HT1080 (cell line): ENCODE measurements at places on chromosomes 3 and 15. TPM values are rescaled to one million over a fixed set of nuclear protein-coding genes. Genes with fewer than 3 reads are reported as not detected.

- DNase-seq = no peak
Observed at GRCh38 chr3:64174328-64174727, 50.9 kb downstream of the PRICKLE2 start.

DNA sequence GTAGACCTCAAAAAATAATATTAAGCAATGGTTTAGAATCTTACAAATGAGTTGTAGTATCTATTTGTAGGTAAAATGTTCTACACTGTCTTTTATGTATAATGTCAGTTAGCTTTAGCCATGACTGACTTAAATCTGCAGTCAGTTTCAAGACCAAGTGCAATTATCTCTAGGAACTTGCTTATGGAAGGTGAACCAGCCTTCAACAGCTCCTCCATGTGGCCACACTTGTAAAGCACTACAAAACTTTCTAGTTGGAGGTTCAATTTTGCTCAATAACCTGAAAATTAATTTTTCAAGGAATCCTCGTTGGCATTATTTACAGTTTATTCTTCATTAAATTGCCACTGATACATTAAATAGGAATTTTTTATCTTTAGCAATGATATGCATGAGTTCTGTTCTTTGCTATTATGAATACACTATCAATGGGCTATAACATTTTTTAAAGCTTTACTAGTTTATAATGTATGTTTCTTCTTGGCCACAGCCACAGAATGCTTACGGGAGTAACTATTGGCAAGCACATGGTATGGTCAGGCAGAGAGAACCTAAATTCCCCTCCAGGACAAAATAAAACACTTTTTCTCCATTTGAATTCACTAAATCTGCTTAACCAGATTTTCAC, 315.3 kb upstream of the UBE2E2 start:
- no peak for DNase-seq

GRCh38 chr15:66703540-66703941, 1.5 kb downstream of the SMAD6 start:
- no peak for DNase-seq

- DNase-seq = peak; percentile 62
Observed at GRCh38 chr3:157531301-157531660, 28.1 kb upstream of the VEPH1 start.

The NPAP1 gene
- not detected in 2 replicates for total RNA-seq

GRCh38 chr15:63156086-63156710, 1.1 kb downstream of the RPS27L start:
- DNase-seq = peak; percentile 11

- DNase-seq = no peak
Observed at GRCh38 chr3:122353893-122354401, 28.9 kb downstream of the CSTA start.

- no peak for DNase-seq
Observed at GRCh38 chr3:66507423-66508260, 6.8 kb upstream of the LRIG1 start.

DNA sequence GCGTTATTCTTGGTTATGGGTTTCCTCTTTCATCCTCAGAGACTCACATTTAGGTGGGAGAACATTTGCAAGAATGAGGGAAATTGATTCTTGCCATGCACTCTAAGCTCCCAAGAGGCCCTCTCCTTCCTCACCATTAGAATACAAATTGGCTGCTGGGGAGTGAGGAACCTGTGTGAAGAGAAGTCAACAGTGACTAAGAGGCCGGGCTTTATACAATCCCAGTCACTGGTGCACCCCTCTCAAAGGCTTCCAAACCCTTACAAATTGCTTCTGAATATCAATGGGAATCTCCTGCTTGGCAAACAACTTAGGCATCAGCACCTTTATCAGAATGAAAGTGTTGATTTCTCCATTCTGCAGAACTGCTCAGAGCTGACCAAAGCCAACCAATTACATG, 16.5 kb upstream of the RGMA start:
- no peak for DNase-seq

GRCh38 chr3:37979541-37980461, 10.8 kb upstream of the VILL start:
- no peak for DNase-seq

DNA sequence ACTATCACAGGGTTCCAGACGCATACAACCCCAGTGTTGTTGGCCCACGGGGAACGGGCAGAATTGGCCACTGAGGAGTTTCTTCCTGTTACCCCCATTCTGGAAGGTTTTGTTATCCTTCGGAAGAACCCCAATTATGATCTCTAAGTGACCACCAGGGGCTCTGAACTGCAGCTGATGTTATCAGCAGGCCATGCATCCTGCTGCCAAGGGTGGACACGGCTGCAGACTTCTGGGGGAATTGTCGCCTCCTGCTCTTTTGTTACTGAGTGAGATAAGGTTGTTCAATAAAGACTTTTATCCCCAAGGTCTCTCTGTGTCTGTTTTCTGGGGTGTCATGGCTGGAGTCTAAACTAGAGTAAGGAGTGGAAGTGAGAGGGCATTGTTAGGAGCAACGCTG, 5.7 kb upstream of the EIF4G1 start:
- no peak for DNase-seq

DNA sequence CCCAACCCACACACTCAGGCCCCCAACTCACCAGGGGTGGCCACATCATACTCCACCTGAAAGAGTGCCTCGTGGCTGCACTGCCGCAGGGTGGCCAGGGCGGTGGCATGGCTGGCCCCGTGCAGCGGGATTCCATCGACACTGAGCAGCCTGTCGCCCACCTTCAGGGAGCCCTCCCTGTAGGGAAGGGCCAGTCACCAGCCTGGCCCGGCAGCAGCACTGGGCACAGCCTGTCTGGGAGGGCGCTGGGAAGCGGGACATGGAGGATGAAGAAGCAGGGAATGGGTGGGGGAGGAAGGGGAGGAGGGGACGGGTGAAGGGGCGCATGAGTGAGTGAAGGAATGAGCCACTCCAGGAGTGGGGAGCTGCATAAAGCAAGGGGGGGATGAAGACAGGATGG, 18.5 kb downstream of the GRIP2 start:
- DNase-seq = no peak

GRCh38 chr3:54262541-54262940, 140.2 kb downstream of the CACNA2D3 start:
- no peak for DNase-seq

DNA sequence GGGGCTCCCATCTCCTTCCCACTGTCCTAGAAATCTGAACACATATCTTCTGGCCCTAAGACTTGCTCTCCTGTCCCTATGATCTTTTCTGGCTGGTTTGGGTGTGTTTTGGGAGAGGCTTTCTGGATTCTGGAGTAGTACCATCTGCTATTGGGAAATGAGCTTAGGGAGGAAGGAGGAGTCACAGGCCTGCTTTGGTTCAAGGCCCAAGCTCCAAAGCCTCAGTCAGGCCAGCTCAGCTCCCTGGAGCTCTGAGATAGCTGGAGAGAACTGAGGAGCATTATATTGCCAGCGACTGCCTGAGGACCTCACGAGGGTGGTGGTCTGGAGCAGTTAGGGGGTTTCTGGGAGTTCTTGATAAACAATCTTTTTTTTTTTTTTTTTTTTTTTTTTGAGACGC, 18.7 kb downstream of the RASGRF1 start:
- no peak for DNase-seq

- DNase-seq = no peak
Observed at GRCh38 chr3:10725846-10726245, 90.2 kb upstream of the SLC6A11 start.

GRCh38 chr3:49500732-49501609, 30.9 kb downstream of the DAG1 start:
- DNase-seq = peak; percentile 96

- no peak for DNase-seq
Observed at GRCh38 chr3:42507252-42507651, 4.8 kb downstream of the VIPR1 start.

GRCh38 chr3:31265646-31266428, 266.9 kb upstream of the STT3B start:
- DNase-seq = no peak

- DNase-seq = no peak
Observed at GRCh38 chr3:104956620-104957345, 409.9 kb upstream of the ALCAM start.

DNA sequence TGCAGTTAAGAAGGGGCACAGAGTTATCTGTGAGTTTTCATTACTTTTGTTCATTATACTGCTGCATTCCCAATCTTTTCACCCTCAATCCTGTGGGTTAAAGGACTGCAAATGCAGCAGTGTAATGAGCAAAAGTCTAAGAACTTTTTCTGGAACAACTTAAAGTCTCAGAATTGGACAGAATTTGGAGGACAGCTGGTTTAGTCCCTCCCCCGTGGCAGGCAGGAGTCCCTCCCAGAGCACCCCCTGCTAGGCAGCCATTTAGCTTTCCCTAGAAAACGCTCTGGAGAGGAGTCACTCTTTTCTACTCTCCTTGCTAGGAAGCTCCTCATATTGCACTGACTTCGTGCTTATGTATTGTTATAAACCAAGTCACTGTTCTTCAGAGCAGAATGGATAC, 156.3 kb upstream of the UBE2E1 start:
- DNase-seq = no peak

DNA sequence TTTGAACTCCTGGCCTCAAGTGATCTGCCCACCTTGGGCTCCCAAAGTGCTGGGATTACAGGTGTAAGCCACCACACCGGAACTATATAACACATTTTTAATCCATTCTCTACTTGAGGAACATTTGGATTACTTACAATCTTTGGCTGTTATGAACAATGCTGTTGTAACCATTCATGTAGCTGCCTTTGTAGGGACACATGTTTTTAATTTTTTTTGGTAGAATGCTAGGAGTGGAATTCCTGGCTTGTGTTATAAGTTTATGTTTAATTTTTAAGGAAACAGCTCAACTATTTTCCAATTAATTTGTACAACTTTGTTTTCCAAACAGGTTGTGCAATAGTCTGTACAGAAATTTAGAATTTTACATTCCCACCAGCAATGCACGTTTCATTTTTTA, 51.7 kb downstream of the GPR149 start:
- DNase-seq = no peak

DNA sequence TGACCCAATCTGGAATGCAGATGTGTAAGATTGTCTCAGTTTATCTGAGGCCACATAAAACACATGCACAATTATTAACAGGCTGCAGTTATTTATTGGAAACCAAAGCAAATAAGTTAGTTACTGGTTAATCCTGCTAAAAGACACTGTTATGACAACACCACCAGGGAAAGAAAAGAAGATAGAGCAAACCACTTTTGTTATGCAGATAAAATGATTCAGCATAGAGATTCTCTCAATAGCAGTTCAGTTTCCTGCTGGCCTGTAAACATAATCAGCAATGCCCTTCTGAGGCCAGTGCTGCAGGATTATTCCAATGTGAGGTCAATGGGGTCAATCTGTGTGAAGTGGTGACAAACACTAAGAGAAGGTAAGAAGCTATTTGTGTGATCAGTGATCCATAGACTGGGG, 244.4 kb downstream of the ZBTB20 start:
- no peak for DNase-seq

The RFTN1 gene
- 38.4 and 43.8 TPM in 2 replicates for total RNA-seq

- DNase-seq = peak; percentile 96
Observed at GRCh38 chr3:194322678-194323211, 28.4 kb downstream of the CPN2 start.

- DNase-seq = no peak
Observed at GRCh38 chr3:175911937-175912336, 1052.8 kb downstream of the NAALADL2 start.

DNA sequence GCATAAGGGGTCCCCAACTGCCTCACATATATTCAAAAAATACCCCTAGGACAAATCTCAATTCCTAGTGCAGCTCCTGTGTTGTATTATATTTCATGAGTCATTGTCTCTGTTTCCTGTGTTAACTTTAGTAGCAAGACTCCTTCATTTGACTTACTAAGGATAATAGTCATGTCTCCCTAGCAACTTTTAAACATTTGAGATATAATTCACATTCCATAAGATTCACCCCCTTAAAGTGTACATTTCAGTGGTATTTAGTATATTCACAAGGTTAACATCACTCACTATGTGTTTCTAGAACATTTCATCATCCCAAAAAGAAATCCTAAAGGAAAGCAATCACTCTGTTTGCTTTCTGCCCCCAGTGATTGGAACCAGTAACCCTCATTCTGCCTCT, 121.3 kb upstream of the WNT7A start:
- peak; percentile 75 for DNase-seq

GRCh38 chr15:101476756-101477155, 12.8 kb downstream of the PCSK6 start:
- no peak for DNase-seq

GRCh38 chr15:97410897-97411575, 549.5 kb upstream of the ARRDC4 start:
- DNase-seq = no peak

DNA sequence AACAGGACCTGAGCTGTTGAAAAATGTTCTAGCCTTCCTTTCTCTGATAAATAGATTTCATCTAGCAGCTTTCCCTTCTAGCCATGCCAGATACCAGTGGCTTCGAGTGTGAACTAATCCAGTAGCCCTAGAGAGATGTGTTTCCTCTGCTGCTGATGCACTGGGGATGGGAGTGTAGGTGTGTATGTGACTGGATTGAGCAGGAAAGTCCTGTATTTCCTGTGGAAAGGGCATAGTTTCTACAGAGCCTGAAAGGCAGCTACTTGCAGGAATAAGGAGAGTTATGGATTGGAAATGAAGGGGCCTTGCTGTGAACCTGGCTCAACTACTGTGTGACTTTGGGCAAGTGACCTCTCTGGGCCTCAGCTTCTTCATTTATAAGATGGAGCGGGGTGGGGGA, 8.6 kb downstream of the TIMP4 start:
- no peak for DNase-seq

DNA sequence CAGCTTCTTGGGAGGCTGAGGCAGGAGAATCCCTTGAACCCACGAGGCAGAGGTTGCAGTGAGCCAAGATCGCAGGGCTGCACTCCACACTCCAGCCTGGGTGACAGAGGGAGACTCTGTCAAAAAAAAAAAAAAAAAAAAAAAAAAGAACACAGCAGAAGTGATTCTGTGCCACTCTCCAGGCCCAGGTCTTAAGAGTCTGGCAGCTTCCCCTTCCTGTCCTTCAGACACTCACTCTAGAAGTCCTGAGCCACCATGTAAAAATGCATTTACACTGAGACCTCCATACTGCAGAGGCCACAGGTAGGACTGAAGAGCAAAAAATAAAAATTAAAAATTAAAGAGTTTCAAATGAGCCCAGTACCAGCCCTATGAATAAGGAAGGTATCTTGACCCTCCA, 11.8 kb upstream of the CDV3 start:
- no peak for DNase-seq

GRCh38 chr3:73571238-73571794, 53.4 kb downstream of the PDZRN3 start:
- no peak for DNase-seq

DNA sequence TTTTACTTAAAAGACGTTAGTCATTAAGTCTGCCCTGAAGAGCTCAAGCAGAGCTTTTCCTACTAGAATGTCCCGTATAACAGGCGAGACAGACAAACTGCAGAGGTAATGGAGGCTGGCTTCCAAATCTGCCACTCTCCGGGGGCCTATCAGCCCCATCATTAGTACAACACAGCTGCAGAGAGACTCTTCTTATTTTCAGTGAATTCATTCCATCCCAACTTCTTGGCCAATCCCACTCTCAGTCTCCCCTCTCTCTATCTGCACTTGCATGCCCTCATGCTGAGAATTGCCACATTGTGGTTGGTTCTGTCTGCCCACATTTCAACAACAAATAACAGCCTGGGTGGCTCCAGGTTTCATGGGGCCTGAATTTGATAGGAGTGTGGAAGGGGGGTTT, 412.7 kb downstream of the ERC2 start:
- no peak for DNase-seq

GRCh38 chr3:129514110-129514509, 14.3 kb upstream of the RHO start:
- no peak for DNase-seq

The IL17RC gene
- 11.9 and 12.0 TPM in 2 replicates for total RNA-seq
